ENCODE measurements at places on chromosomes 7 and 10. TPM values are rescaled to one million over a fixed set of nuclear protein-coding genes. Genes with fewer than 3 reads are reported as not detected.

Gene HABP2
- not detected for polyA plus RNA-seq

Gene TLX1
- not detected for polyA plus RNA-seq

Gene BMPER
- polyA plus RNA-seq: not detected

Gene STEAP1
- not detected for polyA plus RNA-seq

Gene SCART1
- polyA plus RNA-seq: 4.1 TPM

Gene VIPR2
- 0.09 TPM for polyA plus RNA-seq

Gene PALD1
- polyA plus RNA-seq: 2.8 TPM

Gene MAD1L1
- polyA plus RNA-seq: 86.7 TPM

Gene ABCB4
- polyA plus RNA-seq: 27.5 TPM

Gene SDHAF3
- 7.5 TPM for polyA plus RNA-seq

Gene C10orf53
- polyA plus RNA-seq: not detected

Gene TMEM139
- 0.12 TPM for polyA plus RNA-seq

Gene LRRC18
- polyA plus RNA-seq: not detected

Gene PANK1
- 0.31 TPM for polyA plus RNA-seq

Gene UBE2D4
- polyA plus RNA-seq: 5.8 TPM

Gene SLC13A4
- polyA plus RNA-seq: not detected

Gene MACC1
- 1.1 TPM for polyA plus RNA-seq

Gene SOSTDC1
- not detected for polyA plus RNA-seq

Gene CCDC146
- 5.9 TPM for polyA plus RNA-seq

Gene AKR1C4
- polyA plus RNA-seq: not detected

Gene GPR15LG
- polyA plus RNA-seq: not detected

Gene GCC1
- 15.8 TPM for polyA plus RNA-seq

Gene FAM131B
- not detected for polyA plus RNA-seq

Gene RET
- polyA plus RNA-seq: 0.16 TPM

Gene TFPI2
- 0.17 TPM for polyA plus RNA-seq

Gene PNLIPRP3
- not detected for polyA plus RNA-seq

Gene ZKSCAN1
- 12.9 TPM for polyA plus RNA-seq

Data from B cell (primary cell).